T1000 (cell line): ENCODE measurements at places on chromosomes 16 and 17.

GRCh38 chr16:52090080-52090479, 456.9 kb downstream of the TOX3 start:
- DNase-seq = no peak

- no peak for DNase-seq
Observed at GRCh38 chr16:59432276-59432675, 698.2 kb upstream of the GOT2 start.

DNA sequence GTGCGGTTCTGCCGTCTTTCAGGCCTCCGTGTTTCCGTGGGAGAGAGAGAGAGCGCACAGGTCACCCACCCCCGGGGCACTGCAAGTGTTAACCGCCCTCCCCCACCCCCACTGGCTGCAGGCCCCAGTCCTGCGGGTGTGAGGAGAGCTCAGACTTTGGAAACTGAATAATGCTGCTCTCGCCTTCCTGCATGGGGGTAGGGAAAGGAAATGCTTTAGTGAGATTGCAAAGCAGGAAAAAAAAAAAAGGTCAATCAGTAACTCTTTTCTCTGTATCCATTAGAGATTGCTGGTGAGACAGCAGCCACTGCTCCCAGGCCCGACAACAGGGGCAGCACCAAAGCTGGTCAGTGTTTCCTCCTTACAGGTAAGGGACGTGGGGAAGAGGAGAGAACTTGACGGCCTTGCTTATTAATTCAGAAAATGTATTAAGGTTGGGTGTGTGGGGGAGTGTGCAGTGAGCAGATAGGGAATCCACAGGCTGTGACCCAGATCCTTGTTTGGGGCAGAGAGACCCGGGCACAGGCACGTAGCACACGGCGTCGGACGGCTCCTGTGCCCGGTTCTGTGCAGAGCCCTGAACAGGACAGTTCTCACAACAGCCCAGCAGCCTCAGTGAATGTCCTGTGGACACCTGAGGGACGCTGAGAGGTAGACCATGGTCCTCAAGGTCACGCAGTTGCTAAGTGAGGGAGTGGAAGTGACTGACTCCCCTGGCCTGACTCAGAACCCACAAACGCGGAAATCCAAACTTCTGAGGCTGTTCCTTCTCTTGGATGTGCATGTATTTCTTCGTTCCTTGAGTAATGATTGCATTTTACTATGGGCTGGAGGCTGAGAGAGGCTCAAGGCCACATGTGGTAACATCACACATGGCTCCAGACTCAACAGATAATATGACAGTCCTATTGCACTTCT, 156.5 kb downstream of the FOXL1 start:
- no peak for DNase-seq

DNA sequence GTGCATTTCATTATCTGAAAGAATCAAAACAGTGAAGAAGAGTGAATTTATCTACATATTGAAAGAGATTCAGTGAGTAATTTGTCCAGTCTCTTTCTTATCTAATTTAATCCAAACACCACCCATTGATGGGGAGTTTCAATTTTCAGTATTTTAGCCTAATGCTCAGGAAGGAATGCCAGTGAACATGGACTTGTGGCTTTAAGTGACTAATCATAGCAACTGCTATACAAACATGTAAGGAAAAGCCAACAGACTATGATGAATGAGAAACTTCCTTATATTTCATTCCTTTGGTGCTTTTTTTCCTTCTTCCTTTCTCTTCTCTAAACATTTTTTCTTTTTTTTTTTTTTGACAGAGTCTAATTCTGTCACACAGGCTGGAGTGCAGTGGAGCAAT, 885.8 kb downstream of the KCNJ2 start:
- DNase-seq = no peak

- no peak for DNase-seq
Observed at GRCh38 chr17:40857535-40857934, 9.5 kb downstream of the KRT12 start.

DNA sequence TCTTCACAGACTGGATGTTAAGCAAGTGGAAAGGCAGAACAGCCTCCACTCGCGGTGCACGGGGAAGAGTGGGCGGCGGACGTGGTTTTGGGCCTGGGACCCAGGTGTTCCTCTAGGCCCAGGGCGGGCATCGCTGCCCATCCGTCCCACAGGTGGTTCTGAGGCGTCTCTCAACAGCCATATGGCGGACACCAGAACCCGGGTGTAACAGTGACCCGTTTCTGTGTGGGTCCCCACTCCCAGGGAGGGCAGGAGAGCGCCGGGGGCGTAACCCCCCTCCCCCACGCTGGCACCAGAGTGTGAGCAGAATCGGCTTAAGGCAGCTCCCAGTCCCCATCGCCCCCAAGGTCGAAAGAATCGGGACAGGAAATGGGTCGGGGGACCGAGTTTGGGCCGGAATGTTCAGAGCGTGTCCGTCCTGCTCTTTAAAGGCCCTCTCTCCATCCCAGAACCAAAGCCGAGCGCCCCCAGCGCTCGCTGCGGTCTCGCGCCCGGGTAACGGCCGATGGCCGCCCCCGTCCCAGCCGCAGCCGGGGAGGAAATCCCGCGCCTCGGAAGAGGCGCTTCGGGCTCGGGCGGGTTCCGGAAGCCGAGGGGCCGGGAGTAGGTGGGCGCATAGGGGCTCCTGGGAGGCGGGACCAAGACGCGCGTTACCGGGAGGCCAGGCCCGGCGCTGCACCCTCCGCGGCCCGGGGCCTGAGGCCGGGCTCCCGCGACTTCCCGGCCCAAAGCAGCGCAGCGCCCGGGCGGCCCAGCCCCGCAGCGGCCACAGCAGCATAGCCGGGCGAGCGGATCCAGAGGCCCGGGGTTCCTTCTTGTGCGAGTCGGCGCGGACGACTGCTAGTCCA, at the start of gene TK2:
Gene TK2 (minus strand): TSS at position 839 of the 848 bp plus-strand sequence. CDS start 61 bp downstream, at position 778.
- DNase-seq = peak; percentile 14

- DNase-seq = no peak
Observed at GRCh38 chr17:61455324-61456060, 3.3 kb downstream of the TBX4 start.

DNA sequence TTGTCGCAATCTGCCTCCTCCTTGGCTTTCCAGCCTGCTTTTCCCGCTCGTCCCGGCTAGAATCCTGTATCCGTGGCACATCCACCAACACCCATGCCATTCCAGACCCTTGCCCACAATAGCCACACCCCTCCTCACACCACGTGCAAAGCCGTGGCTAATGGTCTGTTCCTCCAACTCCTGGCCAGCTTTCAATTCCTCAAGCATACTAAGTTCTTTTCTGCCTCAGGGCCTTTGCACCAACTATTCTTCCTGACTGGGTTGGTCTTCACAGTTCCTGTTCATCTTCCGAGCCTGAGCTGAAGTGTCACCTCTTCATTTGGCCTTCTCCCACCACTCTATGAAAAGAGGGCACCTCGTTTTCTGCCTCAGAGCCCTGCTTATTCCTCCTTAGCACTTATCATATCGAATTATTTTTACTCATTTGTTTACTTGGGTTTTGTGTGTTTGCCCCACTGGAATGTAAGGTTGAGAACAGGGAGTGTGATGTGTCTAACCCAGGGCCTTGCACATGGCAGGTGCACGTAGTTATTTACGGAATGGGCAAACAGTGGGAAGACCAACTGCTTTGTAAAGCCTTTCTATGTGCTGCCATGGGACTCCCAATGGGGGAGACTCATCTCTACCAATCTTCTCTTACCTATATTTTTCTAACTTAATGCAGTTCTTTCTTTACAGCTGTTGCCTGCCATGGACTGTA, 69.0 kb downstream of the CDK5R1 start:
- no peak for DNase-seq

DNA sequence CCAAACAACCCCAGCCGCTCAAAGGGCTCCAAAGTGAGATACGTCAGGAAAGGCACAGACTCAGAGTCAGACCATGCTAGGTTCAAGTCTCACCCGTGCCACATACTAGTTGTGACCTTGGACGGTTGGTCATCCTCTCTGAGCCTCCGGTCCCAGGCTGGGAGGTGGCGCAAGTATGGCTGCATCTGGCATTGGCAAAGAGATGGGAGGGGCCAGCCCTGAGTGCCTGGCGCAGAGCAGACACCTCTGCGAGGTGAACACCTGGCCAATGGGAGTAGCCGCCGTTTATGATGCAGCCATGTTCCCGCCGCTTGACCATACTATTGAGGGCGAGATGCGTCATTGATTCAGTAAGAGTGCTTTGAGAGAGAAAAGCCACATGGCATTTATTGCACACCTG, 97.8 kb upstream of the PLCG2 start:
- DNase-seq = no peak

GRCh38 chr16:78929841-78930240, 670.7 kb downstream of the MAF start:
- no peak for DNase-seq

GRCh38 chr17:50559674-50560184, 786 bp upstream of the CACNA1G start:
- peak; percentile 61 for DNase-seq

DNA sequence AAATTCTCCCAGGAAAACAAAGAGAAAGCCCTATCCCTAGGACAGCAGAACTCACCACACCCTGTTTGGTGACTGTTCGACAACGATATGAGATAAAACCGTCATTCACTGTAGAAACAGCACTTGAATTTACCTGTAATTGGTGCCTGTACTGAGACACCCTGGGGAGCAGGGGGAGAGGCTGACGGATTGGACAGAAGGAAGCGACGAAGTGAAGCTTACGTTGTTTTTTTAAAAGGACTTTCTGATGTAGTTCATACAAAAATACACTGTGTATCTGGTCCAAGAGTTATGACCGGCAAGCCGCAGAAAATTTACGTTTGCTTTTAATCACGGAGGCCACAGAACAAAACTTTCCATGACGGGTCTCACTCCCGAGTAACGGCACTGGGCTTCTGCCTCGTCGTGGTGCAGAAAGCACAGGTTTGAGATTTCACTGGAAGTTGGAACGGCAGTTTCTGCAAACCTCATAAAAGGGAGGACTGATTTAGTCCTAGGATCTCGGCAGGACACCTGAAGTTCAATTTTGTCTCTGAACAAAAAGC, 9.7 kb downstream of the NXN start:
- no peak for DNase-seq

GRCh38 chr17:21511363-21512195, 135.4 kb downstream of the KCNJ12 start:
- DNase-seq = peak; percentile 7

GRCh38 chr17:10614536-10615155, 42.5 kb downstream of the MYH3 start:
- DNase-seq = peak; percentile 3

GRCh38 chr17:49755663-49756283, 8.2 kb downstream of the FAM117A start:
- no peak for DNase-seq

DNA sequence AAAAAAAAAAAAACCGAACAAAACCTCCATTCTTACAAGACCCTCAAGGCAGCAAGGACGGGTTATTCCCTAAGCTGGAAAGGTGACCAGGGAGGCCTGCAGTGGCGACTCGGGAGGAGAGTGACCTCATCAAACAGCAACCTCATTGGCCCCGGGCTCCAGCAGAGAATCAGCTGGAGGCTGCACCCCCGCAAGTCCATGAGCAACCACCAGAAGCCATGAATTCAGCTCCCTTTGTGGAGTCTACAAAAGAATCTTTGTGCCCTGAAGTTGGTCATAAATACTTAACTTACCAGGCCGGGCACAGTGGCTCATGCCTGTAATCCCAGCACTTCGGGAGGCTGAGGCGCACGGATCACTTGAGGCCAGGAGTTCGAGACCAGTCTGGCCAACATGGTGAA, 80.9 kb upstream of the CREBBP start:
- no peak for DNase-seq

DNA sequence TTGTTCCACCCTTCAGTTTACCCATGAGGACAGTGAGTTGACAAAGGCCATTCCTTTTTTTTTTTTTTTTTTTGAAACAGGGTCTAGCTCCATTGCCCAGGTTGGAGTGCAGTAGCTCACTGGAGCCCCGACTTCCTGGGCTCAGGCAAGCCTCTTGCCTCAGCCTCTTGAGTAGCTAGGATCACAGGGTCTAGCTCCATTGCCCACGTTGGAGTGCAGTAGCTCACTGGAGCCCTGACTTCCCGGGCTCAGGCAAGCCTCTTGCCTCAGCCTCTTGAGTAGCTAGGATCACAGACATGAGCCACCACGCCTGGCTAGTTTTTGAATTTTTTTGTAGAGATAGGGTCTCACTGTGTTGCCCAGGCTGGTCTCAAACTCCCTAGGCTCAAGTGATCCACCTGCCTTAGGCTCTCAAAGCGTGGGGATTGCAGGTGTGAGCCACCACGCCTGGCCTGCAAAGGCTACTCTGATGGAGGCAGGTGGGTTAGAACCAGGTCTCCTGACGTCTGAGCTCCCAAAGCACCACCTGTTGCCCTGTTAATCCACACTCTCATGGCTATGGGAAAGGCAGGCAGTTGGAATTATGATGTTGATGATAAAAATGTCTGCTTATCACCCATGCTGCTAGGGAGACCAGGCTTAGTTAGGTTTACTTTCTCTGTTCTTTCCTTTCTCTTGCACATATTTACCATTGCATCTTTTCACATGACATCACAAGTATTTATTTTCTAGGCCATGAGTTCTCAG, 65.2 kb downstream of the KSR1 start:
- no peak for DNase-seq

DNA sequence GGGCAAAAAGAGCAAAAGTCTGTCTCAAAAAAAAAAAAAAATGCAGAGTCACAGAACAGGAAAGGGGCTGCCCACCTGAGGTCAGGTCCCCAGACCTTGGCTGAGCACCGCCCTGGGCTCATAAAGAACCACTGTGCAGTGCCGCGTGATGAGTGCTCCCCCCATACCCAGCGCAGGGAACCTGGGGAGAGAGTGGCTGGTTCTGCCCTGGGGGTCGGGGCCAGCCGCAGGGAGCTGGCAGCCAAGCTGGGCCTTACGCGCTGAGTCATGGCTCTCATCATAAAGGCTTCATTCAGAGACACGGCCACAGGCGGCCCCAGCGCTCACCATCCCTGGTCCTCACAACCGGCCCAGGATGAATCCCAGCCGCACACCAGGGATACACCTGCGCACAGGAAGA, 80.7 kb downstream of the RAB11FIP4 start:
- DNase-seq = no peak

GRCh38 chr17:49564638-49565037, 11.0 kb upstream of the NXPH3 start:
- no peak for DNase-seq

GRCh38 chr16:71276589-71277334, 12.4 kb downstream of the CMTR2 start:
- DNase-seq = no peak

DNA sequence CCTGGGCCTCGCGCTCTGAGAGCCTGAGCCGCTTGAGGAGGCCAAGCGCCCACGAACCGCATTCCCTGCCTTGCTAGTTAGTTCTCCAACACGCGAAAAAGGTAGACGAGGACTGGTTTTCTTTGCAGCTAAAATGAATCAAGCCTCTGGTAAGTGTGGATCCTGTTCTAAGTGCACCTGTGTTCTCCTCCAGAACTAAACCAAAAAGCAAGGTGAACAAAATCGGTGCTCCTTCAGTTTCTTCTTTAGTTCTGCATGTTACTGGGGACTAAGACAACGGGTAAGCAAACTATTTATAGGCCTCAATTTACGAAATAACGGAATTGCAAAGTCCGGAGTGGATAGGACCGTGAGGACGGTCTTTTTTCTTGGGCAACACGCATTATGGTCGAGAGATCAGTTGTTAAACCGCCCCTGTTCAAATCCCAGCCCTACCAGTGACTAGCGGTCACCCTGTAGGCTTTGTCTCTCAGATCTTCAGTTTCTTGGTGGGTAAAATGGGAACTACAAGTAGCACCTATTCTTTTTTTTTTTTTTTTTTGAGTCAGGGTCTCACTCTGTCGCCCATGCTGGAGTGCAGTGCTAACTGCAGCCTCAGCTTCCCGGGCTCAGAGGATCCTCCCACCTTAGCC, 993 bp upstream of the ANKRD11 start:
- no peak for DNase-seq

GRCh38 chr17:67487506-67487905, 110.4 kb downstream of the PITPNC1 start:
- no peak for DNase-seq

GRCh38 chr17:337866-338265, 14.7 kb downstream of the RPH3AL start:
- no peak for DNase-seq
